ENCODE measurements at places on chromosomes 5 and 9.

- DNase-seq: no peak
These were observed 3.0 kb downstream of the GARIN3 start for GRCh38 chr5:157162919-157163510.

DNA sequence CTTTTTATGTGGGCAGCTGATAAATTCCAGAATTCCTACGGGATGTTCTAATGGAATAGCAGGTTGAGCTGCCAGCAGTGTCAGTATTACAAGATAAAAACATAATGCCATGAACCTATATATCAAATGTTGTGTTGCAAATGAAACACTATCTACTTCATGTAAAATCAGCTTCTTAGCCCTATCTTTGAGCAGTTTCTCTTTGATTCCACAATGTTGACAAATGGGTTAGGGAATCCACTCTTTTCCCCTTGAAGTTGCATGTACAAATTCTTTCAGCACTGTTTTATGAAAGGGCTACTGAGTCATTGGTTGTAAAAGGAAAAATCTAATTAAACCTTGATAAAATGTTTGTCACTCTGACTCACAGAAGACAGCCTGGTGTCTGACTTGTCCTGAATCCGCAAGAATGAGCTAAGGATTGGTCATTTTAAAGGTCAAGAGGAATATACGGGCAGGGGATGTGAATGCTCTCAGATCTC lies 950.6 kb upstream of the NUDT12 start:
- DNase-seq: no peak

DNA sequence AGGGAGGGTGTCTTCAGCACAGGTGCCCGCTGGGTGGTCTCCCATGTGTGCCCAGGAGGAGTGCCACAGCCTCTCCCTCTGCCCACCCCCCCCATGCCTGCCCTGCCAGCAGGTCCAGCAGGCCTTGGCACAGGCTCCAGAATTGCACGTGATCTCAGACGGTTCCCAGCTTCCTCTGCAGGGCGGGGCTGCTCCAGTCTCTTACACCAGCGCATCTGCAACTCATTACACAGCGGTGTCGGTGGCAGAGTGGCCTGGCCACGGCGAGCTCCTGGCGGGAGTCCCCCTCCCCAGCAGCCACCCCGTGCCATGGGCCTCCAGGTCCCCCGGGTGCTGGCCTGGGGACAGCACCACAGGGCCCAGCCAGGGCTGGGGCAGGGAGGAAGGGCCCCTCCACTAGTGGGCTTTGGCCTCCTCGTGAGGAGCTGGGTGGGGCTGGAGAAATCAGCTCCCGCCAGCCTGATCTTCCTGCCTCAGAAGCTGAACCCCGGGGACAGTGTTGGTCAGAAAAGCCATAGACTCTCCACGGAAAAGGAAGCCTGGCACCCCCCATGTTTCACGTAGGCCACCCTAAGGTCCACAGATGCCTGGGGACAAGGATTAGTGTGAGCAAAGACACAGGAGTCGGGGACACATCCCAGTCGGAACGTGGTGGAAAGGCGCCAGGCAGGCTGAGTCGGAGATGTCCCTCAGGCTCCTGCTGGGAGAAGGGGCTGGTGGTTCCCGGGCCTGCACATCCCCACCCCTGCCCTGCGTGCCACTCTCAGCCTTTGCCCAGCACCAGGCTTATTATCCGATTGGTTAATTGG lies 40.2 kb downstream of the RXRA start:
- DNase-seq: peak; percentile 21

DNA sequence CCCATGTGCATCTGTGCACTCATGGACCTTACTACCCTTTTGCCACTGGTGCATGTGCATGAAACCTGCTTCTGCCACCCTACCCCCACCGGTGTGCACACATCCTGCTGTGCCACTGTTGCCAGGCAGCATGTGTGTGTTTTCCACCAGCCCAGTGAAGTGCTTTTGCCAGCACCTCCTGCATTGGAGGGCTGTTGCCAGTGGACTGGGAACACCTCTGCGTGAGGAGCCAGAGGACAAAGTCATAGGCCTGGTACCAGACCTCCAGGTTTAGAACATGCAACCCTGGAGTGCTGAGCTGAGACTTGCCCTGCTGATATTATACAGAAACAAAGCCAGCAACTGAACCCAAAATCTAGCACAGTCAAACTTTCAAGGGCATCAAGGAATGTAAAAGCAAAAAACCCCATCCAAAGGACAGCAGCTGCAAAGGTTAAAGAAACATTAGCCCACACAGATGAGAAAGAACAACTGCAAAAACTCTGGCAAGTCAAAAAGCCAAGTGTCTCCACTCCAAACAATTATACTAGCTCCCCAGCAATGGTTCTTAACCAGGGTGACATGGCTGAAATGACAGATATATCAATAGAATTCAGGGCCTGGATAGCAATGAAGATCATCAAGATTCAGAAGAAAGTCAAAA lies 70.6 kb upstream of the PTPN3 start:
- no peak for DNase-seq

DNA sequence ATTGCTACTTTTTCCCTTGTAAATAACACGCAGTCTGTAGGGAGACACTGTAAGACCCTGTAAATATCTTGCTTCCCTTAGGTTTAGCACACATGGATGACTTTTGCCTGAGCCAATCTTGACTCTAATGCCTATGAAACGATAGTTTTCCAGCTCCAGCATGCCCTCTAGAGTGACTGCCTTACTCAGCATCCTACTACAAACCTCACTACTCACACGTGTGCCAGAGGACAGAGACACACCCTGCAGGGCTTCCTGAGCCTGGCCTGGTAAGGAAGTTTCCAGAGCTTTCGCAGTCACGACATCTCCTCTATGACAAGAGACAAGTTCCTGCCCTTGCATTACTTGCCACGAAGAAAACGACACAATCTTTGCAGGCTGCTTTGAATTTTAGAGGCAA lies 138.1 kb downstream of the ATPSCKMT start:
- peak; percentile 55 for DNase-seq

GRCh38 chr9:81776390-81776789 lies 87.0 kb upstream of the TLE1 start:
- no peak for DNase-seq

GRCh38 chr5:135383803-135384495 lies 15.1 kb downstream of the MACROH2A1 start:
- no peak for DNase-seq

DNA sequence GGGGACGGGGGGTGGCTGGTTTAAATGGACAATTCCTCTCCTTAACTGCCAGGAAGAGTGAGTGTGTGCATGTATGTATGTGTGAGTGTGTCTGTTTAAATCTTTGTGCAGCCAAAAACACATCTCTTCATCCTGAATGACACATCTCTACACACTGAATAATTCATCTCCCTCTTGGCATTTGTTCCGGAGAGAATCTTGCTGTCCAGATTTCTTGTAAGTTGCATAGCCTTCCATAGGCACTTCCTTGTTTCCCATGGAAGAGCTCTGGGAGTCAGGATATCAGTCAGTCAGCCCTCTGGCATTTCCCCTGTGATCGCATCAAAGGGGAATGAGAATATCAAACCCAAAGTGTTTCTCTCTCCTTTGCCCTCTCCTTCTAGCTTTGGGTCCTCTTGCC lies 74.7 kb downstream of the WWC1 start:
- no peak for DNase-seq

- no peak for DNase-seq
These were observed 9.6 kb downstream of the NDFIP1 start for GRCh38 chr5:142118155-142118686.

- no peak for DNase-seq
These were observed 145.8 kb downstream of the PALM2AKAP2 start for GRCh38 chr9:109925799-109926198.

DNA sequence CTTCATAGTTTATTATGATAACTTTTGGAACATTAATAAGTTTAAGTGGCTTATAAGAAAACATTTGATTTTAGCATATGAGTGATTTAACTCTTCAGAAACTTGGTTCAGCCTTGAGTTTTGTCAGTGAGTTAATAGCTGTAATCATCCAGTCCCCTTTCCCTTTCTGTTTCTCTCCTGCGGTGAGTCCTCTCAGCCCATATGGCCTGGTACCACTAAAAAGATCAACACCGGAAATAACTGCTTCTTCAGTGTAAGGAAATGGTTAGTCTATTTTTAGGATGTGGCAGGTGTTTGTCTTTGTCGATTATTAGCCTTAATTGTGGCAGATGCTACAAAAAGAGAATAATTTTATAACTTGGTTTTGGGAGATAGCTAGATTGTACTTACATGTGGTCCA lies 120.2 kb upstream of the GRHPR start:
- no peak for DNase-seq

- DNase-seq: no peak
These were observed 3.2 kb downstream of the ODF2 start for GRCh38 chr9:128459011-128459410.

DNA sequence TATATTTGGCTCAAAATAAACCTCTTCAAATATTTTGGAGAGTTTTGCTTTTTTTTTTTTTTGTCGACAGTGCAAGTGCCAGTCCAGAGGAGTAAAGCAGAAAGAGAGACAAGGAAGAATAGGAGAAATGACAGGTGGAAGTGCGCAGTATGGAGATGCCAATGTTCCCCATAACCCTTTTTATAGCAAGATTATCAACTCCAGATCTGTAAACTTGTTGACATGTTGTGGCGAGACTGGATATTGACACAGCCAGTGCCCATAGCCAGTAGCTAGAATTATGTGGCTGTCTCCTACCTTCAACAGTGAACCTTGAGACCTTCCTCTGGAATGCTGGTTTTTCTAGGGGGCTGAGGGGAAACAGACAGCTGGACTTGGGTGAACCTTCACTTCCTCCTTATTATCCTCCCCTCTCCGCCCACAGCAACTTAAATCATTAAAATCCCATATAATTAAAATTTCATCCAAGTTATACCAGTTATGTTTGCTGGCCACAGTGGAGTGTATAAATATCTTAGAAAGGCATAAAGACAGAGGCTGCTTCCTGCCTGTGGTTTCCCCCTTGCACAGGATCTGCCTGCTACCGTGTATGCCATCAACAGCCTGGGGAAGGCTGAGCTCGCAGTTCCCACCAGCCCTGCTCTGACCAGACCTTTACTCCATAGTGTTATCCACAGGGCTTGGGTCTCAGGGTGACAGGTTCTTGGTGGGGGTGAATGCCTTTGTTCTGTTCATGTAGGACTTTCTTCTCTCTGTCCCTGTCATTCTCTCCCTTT lies 112.3 kb upstream of the ANKH start:
- DNase-seq: no peak

DNA sequence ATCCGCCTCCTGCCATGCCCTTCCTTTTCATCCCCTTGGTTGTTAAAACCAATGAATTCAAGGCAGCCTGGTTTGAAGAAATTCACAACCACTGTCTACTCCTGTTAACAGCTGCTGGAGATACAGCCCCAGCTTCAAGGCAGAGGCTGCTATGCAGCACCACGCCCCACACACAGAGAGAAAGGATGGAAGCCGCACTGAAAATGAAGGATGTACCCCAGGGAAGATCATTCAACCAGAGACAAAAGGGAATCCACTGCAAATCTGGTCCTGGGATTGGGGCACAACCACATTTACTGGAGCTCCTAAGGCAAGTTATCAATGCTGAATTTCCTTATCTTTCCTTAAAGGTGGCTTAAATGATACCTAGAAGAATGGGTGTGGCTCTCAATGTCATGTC lies 58.7 kb downstream of the DPYSL3 start:
- no peak for DNase-seq

DNA sequence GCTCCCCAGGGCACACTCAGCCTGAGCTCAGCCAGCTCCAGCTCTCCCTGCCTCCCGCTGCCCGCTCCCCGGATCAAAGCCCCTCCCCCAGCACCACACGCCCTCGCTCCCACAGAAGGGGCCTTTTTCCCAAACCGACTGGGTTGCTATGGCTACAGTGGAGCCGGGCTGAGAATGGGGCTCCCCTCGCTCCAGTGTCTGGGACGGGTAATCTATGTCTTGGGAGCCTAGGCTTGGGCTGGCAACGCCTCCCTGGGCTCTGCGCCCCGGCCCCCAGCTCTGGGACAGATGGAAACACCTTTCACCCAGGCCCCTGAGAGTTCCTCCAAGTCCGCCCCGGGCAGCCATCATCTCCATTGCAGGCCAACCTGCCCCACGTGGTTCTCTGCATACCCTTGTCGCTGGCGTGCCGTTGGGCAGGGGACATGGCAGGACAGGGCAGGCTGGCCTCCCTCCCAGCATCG lies 29.6 kb downstream of the NOTCH1 start:
- no peak for DNase-seq

GRCh38 chr9:126860757-126861466 lies 473 bp downstream of the ZBTB34 start:
- DNase-seq: peak; percentile 41

DNA sequence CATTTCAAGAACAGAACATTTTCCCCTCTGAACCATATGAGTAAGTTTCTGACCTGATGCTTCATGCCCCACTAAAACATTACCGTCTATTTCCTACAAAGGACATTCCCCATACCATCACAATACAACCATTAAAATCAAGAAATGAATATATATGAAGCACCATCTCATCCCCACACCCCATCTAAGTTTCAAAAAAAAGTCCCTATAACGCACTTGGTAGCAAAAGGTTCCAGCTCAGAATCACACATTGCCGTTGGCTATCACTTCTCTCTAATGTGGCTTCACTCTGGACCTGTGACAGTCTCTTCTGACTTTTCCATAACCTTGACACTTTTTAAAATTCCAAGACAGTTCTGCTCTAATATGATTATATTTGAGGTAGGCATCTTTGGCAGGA lies 5.9 kb downstream of the EMB start:
- no peak for DNase-seq

GRCh38 chr5:41252036-41252435 lies 38.7 kb upstream of the C6 start:
- DNase-seq: no peak

GRCh38 chr9:95083086-95083768 lies 234.3 kb downstream of the FANCC start:
- no peak for DNase-seq

- no peak for DNase-seq
These were observed 144.5 kb downstream of the AOPEP start for GRCh38 chr9:94870793-94871558.

- DNase-seq: no peak
These were observed 22.3 kb upstream of the TBCA start for GRCh38 chr5:77798456-77798855.

GRCh38 chr9:98045234-98046179 lies 11.0 kb upstream of the NANS start:
- DNase-seq: no peak

- DNase-seq: no peak
These were observed 31.0 kb upstream of the TCF7 start for GRCh38 chr5:134083517-134083916.

GRCh38 chr9:128094166-128094949 lies 26.3 kb downstream of the SLC25A25 start:
- DNase-seq: peak; percentile 76

DNA sequence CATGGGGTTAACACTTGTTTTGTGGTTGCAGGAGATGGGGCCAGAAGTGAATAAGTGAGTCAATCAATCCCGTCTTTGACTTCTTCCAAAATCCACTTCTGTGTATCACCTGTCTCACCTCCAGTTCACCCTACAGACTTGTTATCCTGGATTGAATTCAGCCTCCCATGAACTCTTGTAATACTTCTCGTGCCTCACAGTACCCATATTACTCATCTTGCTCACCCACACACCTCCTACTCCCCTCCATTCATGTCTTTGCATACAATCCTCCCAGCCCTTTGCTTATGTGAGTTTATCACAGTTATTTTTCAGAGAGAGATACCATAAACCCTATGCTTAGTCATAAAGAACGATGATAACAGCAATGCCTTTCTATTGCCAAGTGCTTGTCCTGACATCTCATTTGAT lies 52.9 kb upstream of the PAPPA start:
- DNase-seq: no peak
